ENCODE measurements at places on chromosomes 2 and 18.

DNA sequence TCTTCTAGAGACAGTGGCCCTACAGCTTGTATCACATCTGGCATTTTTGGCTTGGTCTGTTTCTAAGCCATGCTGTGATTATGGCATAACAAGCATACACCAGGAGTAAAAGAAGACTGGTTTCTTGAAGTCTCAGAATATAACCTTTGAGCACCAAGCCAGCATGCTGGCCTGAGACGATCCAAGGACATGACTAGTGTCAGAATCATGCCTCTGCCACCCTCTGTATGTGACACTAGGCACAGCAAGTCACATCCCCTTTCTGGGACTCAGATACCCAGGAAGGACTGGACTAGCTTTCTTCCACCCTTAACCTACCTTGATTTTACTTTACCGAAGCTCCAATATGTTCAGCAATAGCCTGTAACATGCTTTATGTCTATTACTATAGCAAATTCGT is 345.5 kb downstream of the SETBP1 start:
- no peak for DNase-seq

DNA sequence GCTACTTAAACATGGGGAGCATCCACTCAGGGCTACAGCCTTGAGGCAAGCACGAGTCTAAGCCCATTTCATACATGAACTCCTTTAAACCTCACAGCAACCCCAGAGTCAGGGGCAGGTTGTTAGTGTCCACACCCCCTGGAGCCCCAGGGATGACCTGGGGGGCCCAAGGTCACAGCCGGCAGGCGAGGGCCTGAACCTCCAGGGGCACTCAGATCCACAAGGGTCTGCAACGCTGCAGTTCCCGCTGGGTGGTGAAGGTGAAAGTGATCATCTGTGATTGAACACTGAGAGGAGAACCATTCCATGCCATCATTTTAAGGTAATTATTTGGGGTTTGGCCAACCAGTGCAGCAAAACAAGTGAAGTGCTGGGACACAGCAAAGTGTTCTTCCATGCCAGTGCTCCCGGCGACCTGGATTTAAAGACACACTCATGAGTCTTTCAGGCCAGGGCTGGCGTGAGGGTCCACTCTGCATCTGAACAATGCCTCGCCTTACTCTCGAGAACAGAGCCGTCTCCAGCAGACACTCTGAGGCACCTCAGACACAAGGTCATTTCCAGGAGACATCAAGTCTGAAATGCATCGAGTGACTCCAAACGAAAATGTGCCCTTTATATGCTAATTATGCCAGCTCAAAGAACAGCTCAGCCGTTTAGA is 61.6 kb upstream of the SNTG2 start:
- DNase-seq: no peak

- DNase-seq: no peak
Measured at GRCh38 chr18:1784113-1784512, 787.2 kb downstream of the METTL4 start.

- no peak for DNase-seq
Measured at GRCh38 chr2:214069254-214069653, 341.6 kb upstream of the VWC2L start.

GRCh38 chr18:74356959-74357358 is 41.3 kb downstream of the C18orf63 start:
- DNase-seq: no peak

- no peak for DNase-seq
Measured at GRCh38 chr18:73556904-73557303, 590.7 kb downstream of the FBXO15 start.

DNA sequence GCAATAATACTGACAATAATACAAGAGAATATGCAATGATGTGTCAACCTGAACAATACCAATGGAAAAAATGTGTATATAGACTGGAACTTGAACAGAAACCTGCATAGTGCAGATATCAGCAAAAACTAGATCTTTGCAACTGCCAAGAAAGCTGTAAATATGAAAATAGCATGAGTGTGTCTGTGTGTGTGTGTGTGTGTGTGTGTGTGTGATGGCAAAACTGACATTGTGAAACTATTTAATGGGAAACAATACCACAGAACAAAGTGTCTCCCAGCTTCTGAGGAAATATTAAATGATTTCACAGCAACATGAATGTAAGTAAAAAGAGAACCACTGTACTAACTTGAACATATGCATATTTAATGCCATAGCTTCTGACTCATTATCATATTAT is 558.2 kb upstream of the LINC00305 start:
- DNase-seq: no peak

- no peak for DNase-seq
Measured at GRCh38 chr2:211745295-211746097, 793.1 kb downstream of the ERBB4 start.

DNA sequence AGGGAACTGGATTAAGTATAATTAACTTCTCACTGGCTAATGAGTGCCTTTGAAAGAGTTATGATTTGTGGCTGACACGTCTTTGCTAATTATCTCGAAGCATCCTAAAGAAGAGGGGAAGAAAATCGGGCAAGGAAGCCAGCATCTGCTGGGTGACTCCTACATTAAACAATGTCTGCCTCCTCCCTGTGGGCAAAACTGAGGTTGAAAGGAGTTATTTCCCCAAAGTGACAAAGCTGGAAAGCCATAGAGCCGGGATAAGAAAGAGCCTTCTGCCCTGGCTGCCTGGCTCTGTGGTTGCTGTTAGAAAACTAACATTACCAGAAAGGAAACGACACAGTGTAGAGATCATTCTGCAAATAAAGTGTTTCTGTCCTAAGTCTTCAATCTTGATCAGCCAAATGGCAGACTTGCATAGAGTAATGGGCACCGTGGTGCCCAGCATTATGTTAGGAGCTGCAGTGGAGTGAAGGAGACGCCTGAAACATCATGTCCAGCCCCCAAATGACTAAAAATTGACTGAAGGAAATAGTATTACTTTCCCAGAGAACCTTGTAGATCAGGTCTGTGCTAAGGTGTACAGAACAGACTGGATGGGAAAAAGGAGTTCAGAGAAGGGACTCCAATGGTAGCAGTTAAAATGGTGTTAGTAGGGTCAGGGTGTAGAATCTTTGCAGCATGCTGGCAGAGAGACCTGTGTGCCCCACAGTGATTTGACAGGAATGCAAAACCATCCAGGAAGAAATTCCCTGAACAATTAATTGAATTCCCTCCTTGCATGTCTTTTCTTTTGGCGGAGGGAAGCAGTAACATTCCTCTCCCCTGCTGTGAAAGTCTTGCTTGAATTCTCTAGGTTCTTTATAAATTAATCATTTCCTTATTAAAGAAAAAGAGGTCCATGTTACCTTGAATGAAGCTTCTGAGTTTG is 44.4 kb downstream of the ALPK2 start:
- DNase-seq: no peak

DNA sequence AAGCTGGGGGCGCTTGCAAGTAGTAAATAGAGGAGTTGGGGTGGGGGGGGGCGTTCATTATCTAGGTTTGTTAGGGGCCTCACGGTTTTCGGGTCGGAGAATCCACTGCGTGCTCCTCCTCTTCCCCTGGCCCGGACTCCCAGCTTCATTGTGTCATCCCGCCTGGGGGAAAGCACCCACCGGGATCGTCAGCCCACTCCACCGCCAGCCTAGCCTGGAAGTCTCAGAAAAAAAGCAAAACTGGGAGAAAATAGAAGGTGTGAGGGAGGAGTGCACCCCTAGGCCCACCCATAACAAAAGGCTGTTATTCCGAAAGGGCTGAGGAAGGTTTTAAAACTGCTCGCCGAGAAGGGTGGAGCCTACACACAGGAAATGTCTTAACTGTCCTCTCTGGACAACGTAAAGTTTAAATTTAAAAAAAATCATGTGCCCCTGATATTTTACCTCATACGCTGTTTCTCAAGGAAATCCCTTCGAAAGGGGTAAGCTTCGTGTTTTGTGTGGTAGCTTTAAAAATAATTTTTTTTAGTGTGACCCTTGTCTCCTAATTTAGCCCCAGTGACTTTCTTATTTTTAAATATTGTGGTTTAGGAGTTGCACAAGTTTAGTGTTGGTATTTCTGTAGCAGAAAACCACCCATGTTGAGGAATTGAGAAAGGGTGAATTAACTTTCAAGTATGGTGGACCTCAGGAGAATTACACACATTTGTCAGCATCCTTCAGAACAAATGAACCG is 104.2 kb downstream of the SPTBN1 start:
- DNase-seq: peak; percentile 44

DNA sequence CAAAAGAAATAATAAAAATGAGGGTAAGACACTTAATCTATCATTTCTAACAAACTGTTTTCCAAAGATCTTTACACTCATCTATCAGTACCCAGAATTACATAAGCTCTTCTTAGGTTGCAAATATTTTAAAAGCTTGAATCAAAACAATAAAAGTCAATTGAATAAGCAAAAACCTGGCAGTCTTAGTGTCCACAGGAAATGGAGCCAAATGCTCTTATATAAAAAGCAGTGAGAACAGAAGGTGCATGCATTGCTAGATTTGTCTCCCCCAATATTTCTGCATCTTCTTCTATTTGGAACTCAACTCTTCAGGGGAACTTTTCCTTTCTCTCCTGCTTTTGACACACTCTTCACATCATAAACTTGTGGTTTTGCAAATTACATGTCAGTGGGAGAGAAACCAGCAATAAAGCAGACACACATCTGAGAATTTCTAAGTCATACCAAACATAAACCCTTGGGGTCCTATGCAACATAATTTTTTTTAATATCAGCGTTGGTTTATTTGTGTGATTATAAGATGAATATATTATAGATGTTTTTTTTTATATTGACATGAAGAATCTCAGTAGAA is 343.9 kb upstream of the ACVR2A start:
- DNase-seq: no peak

DNA sequence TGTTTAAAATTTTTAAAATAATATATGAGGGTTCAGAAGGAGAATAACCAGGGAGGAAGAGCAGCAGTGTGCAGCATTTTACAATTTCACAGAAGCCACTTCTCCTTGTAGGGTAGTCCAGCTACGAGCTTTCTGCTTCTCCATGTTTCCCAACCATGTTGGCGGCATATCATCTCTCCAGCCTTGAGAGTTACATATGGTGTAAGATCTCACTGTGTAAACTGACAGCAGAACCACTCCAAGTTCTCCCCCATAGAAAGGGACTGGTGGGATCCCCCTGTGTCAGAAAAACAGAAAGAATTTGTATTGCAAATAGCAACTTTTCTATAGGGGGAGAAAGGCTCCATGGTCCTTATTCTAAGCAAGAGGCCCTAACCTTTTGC is 266.8 kb upstream of the ACVR2A start:
- no peak for DNase-seq

- DNase-seq: no peak
Measured at GRCh38 chr2:68577183-68577582, 66.2 kb upstream of the PROKR1 start.

DNA sequence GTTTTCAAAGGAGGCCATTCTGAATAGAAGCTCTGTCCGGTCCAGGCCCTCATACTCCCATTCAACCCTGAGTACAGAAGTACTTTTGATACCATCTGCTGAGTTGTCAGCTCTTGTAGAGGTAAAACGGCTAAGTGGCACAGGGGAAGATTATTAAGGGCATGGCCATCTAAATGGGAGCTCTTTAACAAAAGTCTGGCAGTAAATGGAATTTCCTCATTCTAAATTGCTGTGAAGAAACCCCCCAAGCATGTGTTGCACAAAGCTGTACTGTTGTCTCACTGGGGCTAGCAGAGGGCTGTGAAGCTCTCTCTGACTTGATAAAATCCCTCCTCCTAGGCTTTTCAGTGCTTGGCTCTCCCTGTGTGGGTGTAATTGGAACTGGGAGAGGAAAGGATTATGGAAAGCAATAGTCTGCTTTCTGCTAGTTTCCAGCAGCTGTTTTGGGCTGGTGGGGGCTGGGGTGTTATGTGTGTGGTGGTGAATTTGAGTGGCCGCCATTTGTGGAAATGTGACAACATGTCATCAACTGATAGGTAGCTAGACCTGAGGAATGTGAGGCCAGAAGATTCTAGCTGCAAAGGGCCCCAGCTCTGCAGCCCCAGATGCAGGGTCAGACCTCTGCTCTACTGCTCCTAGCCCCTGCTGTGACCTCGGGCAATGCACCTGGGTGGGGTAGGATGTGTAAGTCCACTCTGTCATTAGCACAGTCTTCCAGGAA is 65.1 kb downstream of the MAP4K4 start:
- DNase-seq: no peak

DNA sequence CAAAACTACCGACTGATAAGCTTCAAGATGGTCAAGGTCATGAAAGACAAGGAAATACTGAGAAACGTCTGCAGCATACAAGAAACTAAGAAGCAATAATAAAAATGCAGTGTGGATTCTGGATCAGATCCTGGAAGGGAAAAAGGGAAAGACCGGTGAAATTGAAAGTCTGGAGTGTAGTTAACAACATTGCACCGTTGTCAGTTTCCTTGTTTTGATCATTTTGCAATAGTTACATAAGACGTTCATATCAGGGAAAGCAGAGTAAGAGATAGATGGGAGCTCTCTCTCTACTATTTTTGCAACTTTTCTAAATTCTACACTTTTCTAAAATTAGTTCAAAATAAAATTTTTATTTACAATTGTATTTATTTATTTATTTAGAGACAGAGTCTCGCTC is 15.0 kb upstream of the ZNF407 start:
- DNase-seq: no peak

DNA sequence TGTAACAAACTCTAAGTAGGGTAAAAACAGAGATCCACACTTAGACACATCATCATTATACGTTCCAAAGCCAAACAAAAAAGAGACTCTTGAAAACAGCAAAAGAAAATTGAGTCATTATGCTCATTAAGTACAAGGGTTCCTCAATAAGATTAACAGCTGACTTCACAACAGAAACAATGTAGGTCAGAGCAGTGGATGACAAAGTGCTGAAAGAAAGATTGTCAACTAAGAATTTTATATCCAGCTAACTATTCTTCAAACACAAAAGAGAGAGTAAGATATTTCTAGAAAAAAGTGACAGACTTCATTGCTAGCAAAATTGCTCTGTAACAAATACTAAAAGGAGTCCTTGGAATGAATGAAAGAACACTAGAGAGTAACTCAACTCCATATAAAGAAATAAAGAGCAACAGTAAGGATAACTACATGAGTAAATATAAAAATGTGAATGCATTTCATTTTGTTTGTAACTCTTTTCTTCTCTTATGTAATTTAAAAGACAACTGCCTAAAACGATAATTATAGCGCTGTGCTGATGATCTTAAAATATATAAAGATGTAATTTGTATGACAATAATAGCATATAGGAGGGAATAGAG is 23.8 kb upstream of the DNER start:
- no peak for DNase-seq

DNA sequence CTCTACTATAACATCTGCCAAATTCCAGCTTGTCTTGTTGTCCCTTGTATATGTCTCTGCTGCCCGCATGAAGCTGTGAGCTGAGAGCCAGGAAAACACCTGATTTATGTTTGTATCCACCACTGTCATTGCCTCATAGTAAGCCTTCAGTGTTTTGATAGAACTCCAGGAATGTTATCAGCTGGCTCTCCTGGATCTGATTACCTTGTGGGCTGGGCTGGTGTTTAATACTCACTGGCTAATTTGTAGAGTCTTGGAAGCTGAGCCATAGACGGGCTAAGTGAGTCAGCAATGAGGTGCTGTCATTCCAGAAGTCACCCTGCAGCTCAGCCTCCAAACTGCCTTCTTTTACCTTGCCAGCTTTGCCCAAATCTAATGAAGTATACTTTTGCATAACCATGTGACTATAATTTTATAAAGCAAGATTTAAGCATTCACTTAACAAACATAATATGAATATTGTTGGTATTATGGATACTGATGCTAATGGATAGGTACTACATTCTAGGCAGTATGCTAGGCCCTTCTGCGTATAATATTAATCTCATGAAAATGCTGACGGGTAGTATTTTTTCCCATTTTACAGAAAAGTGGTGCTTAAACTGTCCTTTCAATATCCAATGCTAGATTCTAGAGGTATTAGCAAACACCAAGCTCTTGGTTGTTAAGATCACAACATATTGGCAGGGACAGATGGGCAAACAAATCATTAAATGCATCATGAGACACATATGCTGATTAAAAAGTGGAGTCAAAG is 62.7 kb upstream of the GATA6 start:
- DNase-seq: no peak

GRCh38 chr2:30348825-30349224 is 98.2 kb upstream of the LCLAT1 start:
- DNase-seq: no peak
